ENCODE measurements at places on chromosomes 3 and 15.

- peak; percentile 62 for DNase-seq
Measured at GRCh38 chr3:131794766-131795388, 239.9 kb downstream of the CPNE4 start.

DNA sequence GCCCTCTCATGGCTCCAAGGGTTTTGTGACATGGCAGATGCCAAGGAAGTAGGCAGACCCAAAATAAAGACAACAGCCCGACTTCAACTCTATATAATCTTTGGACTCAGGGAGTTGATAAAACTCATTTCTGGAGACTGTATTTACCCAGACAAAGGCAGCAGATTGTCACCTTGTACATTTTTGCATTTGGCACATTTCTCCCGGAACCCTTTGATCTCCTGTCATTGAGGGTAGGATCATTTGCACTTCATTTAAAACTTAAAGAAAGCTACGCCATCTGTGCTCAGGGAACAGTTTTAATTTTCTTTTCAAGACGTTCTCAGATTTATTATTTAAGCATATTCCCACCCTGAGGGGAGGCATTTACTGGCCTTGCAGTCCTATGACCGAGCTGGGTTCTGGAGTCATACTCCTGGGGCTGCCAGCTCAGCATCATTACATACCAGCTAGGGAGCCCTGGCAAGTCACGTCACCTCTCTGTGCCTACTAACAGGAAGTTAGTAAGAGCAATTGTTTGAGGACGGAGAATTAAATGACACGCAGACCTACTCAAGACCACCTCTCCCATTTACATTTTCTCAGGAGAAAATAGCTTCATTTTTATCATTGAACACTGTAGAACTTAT lies 5.9 kb downstream of the CDCP1 start:
- DNase-seq, result no peak

DNA sequence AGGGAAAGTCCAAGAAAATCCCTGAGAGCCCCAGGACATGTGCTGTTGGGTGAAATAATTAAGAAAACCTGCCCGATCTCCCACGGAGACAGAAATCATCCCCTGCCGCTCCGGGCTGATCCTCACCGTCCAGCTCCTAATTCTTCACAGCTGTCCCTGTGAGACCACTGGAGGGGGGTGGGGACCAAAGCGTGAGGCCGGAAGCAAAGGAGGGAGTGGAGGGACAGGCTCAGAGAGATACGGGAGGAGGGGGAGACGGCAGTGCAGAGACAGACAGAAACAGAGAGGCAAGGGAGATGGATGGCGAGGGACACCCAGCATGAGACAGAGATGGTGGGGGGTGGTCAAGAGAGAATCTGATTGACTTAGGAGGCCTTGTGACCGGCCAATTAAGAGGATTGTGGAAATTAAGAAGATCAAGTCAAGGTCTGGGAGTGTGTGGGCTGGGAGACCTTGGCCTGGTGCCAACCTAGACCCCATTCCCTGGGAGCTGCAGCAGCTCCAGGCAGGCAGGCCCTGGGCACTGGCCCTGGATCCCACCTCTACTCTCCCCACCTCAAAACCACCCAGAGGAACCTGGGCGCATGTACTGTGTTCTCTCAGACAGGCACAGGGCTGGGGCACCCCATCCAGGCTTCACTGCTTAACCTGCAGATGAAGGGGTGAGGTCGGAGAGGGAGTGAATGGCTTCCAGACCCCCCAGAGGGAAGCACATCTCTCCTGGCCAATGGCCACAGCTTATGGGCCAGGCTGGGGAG lies 113.2 kb upstream of the ALDH1A3 start:
- DNase-seq, result no peak

GRCh38 chr3:194472290-194472920 lies 14.4 kb downstream of the ATP13A3 start:
- peak; percentile 69 for DNase-seq

- DNase-seq, result no peak
Measured at GRCh38 chr3:22414239-22414638, 663.2 kb upstream of the ZNF385D start.

GRCh38 chr3:112314649-112315048 lies 18.3 kb upstream of the CD200 start:
- DNase-seq, result no peak

DNA sequence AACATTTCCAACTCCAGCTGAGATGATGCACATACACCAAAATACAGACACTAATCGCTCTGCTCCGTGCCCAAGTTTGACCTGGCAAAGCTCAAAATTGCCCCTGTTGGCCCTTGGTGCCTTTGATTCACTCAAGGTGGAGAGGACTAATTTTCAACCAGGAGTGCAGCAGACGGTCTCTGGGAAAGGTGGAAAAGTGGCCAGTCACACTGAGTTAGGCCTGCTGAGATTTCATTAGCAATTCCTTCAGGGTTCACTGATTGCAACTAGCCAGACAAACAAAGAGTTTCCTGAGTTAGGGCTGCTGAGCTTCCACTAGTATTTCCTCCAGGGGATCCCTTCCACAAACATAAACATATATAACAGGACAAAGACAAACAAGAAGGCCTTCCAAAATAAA lies 28.7 kb upstream of the LHFPL4 start:
- DNase-seq, result no peak

DNA sequence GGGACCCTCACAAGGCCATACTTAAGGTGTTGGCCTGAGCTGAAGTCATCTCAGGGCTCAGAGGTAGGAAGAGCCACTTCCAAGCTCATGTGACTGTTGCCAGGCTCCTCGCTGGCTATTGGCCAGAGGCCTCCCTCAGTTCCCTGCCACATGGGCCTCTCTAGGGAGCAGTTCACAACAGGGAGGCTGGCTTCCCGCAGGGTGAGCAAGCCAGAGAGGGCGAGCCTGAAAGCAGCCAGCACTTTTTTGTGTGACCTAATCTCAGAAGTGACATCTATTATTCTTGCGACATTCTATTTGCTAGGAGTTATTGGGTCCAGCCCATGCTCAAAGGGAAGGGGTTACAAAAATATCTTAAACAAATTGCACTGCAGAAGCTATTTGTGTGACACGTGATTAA lies 201.4 kb downstream of the SSR3 start:
- no peak for DNase-seq

DNA sequence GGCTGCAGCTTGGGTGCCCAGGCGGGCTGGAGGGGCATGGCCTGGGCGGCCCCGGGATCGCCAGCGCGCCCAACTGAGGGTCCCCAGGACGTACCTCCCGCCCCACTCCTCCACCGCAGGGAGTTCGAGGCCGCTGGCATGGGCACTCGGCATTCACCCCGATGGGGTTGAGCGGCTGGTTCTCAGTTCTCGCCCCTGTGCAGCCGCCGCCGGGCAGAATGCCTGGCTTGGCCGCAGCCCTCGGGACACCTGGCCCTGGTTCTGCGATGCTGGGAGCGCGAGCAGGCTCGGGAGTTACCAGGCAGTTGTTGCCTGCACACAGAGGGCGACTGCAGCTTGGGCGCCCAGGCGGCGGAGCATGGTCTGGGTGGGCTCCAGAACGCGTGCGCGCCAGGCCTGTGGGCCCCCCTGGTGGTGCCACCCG lies 121.4 kb downstream of the LMLN start:
- no peak for DNase-seq

Measured in RPMI8226 (cell line).